Stimulated activated CD8-positive, alpha-beta memory T cell treated with anti-CD3 and anti-CD28 coated beads, Interleukin-15, amount 100 ng/mL, for 4 hours (primary cell): ENCODE measurements at places on chromosomes 6 and 20.

DNA sequence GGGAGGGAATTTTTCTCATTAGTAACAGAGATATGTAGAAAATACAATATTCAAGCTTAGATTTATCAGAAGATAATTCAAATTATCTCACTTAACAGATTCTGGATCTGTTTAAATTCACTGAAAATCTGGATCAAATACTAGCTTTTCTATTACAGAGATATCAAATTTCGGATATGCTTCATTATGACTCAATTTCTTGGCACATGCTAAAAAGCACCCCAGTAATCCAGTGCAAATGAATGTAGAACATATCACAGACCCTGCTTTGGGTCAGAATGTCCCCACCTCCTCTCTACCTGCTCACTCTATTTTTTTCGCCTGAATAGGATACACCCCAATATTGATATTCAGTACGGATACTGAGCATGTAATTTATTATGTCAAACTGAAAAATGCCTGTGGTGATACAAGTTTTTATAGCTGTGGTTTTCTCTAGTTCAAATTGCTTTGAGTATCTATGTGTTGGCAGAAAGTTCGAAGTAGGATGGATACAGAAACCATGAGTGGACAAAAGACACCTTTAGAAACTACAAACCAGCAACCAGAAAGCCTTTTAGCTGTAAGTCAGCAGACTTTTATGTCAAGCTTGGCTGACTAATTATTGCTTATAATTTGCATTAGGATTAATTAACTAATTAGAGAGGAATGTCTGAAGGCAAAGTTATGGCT, 290.0 kb downstream of the TFAP2B start:
- no peak for DNase-seq

DNA sequence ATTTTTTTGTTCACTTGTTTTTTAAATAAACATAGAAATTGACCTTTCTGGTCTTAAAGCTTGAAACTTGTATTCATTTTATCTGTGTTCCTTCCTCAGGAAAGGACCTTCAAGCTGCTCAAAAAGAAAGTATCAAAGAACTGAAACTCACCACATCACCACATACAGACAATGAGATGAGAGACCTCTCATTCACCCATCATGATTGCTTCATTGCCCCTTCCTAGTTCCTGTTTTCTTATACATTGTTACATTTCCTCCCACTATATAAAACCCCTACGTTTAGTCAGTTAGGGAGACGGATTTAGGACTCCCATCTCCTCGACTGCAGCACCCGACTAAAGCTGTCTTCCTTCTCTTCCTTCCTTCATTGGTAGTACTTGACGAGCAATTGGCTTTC, 180.5 kb upstream of the OPRM1 start:
- DNase-seq: no peak

DNA sequence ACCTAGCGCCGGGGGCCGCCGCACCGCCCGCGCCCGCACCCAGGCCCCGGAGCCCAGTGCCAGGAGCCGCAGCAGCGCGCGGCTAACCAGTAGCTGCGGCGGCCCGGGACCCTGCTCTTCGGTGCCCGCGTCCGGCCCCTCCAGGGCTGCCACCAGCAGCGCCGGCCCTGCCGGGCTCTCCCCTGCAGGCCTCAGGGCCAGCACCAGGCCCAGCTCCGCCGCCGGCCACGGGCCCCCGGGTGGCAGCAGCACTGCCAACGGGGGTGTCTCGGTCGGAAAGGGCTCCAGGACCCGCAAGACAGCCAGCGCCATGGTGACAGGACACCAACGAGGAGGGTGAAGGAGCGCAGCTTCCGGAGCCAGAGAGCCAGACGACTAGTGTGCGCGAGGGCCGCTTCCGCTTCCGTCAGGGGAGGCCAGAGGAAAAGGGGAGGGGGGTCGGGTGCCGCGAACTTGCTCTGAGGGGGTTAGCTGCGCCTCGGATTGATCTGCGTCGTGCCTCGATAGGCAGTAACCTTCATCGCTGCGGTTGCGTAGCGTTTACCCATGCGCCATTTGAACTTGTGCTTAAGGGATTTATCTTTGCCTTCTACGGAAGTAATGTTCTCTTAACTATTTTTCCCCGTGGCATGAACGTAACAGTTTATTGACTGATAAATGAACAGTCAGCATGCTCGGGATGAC, at the start of gene PEX6:
TSS of gene PEX6 (minus strand) at position 343 of the 684 bp plus-strand sequence. CDS start at position 312, 31 bp downstream.
- peak; percentile 85 for DNase-seq

DNA sequence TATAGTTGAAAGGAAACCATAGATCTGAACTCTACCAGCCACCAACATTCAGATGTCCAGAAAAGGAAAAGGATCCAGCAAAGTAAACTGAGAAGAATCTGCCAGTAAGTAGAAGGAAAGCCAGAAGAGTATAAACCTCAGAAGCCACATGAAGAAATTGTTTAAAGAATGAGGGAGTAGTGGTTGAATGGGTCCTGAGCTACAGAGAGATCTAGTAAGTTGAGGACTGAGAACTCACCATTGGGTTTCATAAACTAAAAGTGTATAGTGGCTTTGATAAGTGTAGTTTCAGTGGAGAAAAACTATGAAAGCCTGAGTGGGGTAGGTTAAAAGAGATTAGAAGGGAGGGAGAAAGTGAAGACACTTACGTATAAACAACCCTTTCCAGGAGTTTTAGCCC, 32.0 kb upstream of the SUMO4 start:
- DNase-seq: no peak

- DNase-seq: no peak
Observed at GRCh38 chr20:62624719-62625453, 17.4 kb upstream of the SLCO4A1 start.

- no peak for DNase-seq
Observed at GRCh38 chr6:42269553-42269952, 51.9 kb upstream of the MRPS10 start.
